Bronchus fibroblast of lung (primary cell): ENCODE measurements at places on chromosomes 6 and 20. TPM values are rescaled to one million over a fixed set of nuclear protein-coding genes. Genes with fewer than 3 reads are reported as not detected.

Gene CYP24A1
- 0.17 TPM in 1 of 2 replicates, not detected in the other for total RNA-seq

Gene TRAPPC3L
- not detected in 2 replicates for total RNA-seq

Gene GPR6
- not detected in 2 replicates for total RNA-seq

Gene CCN6
- total RNA-seq = under 0.01 TPM in 1 of 2 replicates, not detected in the other

Gene GHRH
- not detected in 2 replicates for total RNA-seq

Gene SLC17A4
- total RNA-seq = not detected in 2 replicates

Gene HTR1B
- 2.2 and 3.5 TPM in 2 replicates for total RNA-seq

Gene ATF6B
- 25.9 and 31.4 TPM in 2 replicates for total RNA-seq

Gene KIAA0408
- total RNA-seq = 0.30 and 0.84 TPM in 2 replicates

Gene SLC22A23
- under 0.01 and 0.17 TPM in 2 replicates for total RNA-seq
